ENCODE measurements at places on chromosomes 3 and 15.

GRCh38 chr15:42890161-42890913 is 30.2 kb downstream of the TTBK2 start:
- DNase-seq, result no peak

GRCh38 chr3:47295322-47295721 is 12.6 kb downstream of the KLHL18 start:
- DNase-seq, result no peak

DNA sequence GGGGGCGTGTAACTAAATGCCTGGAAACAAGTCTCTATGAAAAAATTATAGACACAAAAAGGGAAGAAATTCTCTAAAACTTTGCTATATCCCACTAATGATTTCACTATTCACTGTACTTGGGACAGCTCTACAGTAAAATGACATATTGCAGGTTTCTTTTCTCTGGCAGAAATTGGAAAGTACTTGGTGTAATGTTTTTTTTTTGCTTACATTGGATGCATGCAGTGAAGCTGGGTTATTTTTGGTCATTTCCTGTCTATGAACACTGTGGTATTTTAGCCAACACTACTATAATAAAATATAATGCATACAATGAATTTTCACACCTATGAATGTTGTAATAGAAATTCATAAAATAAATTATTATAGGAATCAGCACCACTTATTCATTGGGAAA is 109.7 kb downstream of the LRRC49 start:
- no peak for DNase-seq

DNA sequence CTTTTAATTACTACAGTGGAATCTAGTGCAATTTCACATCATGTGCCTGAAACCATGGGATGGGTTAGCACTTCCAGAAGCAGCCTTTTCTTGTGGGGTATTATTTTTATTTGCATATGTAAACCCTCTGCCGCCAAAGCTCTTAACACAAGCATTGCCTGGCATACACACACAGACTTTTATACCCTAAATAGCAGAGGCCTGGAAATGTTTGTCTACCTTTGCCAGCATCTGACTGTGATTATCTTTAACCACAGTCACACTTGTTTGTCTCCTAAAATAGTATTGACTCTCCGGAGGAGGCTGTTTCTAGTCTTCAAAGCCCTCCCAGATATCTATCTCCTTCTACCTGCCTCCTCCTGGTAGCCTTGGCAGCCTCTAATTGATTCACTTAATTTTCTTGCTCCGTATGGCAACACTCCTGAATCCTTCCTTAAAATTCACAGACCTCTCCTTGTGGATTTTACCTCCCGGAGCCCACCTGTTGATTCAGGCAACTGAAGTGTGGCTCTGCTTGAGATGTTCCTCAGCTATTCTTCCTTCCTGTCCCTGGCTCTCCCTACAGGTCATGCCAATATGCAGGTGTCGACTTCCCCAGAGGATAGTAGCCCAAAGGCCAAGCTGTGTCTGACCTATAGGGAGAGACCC is 127.1 kb upstream of the UMPS start:
- no peak for DNase-seq

DNA sequence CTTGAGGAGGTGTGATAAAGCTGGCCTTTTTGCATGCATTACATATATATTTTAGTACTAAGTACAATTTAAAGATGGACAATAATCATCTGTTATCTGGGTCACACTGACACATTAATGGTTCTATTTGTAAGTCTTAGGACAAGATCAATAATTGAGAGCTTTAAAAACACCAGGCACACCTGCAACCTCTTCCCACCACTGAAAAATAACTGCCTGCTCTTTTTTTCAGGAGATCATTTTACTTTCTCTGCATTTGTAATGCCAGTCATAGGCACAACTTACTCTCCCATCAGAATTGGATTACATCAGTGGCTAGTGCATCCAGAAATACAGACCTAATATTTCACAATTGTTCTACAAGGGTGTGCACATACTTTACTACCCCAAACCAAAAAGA is 149.8 kb downstream of the MECOM start:
- no peak for DNase-seq

GRCh38 chr15:85588677-85589076 is 206.0 kb downstream of the KLHL25 start:
- DNase-seq, result no peak

Data from mucosa of gallbladder (tissue), 1 donor.